ENCODE measurements at places on chromosomes 5 and 9. TPM values are rescaled to one million over a fixed set of nuclear protein-coding genes. Genes with fewer than 3 reads are reported as not detected.
A peak's percentile ranks its signal among the peaks of the same experiment; 100 is the strongest.

- DNase-seq: no peak
Observed at GRCh38 chr5:173783371-173783770, 104.8 kb upstream of the CPEB4 start.

- no peak for DNase-seq
Observed at GRCh38 chr5:42270771-42271170, 152.5 kb upstream of the GHR start.

DNA sequence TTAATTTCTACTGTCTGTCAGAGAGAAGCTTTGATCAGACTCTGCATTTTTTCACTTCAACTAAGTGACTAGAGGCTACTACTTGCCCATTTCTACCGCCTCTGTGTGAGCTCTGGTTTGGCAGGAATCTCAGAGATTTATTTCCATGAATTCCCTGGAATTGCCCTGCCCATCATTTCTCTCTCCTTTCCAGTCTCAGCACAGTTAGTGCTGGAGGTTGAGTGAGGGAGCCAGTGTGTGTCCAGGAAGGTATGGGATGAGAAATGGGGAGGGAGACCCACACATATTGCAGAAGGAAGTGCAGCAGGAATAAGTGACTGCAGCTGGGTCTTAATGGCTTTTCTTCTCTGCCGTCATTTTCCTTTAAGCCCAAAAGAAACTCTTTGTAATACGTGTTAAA is 443.1 kb upstream of the ZNF462 start:
- DNase-seq: no peak

GRCh38 chr9:135456436-135457104 is 23.0 kb upstream of the PPP1R26 start:
- no peak for DNase-seq

DNA sequence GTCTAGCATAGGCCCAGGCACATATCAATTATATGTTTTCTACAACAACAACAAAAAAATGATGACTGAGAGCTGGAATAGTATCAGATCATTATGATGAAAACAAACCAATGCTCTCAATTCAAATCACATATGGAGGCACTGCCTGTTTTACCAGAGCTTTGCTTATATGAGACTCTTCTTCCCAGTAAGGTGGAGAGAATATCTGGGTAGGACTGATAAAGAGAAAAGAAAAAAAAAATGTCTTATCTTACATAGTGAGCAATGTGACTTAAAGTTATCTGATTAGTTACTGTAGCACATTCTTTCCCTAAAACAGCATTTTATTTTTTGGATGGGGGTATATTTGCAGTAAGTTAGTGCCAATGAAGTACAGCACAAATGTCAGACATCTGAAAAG is 154.8 kb downstream of the RAB3C start:
- DNase-seq: no peak

GRCh38 chr9:4762108-4762885 is 21.3 kb upstream of the AK3 start:
- DNase-seq: peak; percentile 71

DNA sequence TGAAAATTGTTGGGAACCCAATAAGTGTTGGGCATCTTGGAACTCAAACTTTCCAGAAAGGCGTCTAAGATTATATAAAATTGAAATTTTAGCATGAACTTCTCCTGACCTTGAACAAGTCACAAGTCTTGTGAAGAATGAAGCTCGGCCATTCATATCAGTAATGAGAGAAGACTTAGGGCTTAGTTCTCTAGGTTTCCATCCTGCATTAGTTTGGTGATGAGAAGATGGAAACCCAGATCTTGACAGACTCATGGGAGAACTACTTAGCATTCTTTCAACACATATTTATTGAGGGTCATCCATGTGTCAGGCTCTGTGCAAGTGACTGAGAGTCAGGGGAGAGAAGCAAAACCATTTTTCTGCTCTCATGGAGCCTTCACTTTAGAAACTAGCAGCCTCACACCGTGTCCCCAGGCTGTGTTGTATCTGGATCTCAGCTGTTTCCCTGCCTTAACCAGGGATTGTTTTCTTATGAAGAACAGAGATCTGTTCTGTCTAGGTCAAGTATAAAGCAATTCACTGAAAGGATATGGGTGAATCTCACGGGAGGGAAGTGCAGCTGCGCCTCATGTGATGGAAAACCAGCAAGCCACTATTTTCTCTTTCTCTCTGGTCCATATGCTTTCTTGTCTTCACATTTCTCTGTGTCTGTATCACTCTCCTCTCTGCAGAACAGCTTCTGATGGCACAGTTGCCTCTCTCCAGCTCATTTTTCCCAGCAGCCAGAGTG is 3.4 kb downstream of the GARNL3 start:
- DNase-seq: no peak

DNA sequence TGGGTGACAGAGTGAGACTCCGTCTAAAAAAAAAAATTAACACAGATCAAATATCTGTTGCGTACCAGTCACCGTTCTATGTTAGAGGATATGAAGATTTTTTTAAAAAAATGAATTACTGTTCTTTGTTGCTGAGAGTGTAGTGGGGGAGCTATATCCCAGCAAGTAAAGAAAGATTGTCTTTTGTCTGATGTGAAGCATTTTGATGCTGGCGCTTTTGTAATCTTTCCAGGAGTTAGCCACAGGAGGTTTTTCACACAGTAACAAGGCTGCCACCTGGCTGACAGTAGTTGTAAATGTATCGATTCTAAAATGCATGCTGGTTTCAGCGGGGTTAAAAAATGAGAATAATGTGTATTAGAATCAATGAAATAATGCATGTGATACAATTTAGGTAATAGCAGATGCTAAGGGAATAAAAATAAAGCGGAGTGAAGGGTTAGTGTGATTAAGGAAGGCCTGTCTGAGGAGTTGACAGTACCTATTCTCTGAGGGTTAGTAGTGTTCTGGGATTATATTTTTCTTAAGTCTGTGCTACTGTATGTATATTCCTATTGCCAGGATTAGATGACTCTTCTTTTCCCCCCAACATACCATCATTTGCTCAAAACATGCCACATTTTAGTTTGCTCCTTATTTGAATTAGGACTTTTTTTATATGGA is 3.4 kb downstream of the LMNB1 start:
- DNase-seq: peak; percentile 50

- peak; percentile 70 for DNase-seq
Observed at GRCh38 chr9:129609486-129610212, 11.3 kb downstream of the C9orf50 start.

GRCh38 chr9:115615000-115615401 is 497.0 kb upstream of the TNC start:
- DNase-seq: no peak

GRCh38 chr5:11507156-11507910 is 396.9 kb downstream of the CTNND2 start:
- no peak for DNase-seq

DNA sequence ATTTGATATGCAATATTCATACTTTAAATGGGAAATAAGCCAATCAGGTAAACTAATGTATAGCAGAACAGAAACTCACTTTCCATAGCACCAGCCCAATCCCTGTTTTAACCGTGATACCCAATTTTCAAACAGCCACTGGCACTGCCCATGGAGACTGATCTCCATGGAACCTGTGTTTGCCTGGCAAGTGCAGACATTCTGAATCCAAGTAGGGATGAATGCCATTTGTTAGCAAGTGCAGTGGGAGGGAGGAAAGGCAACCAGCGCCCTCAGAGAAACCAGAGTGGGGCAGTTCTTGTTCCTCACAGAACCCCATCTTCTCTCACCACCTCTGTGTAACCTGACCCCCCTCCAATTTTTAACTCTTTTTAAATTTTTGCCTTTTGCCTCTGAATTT is 229.1 kb downstream of the CTNND2 start:
- no peak for DNase-seq

CTSV gene
- 23.3 TPM for total RNA-seq

CCDC192 gene
- 2.5 TPM for total RNA-seq

MEF2C gene
- 6.5 TPM for total RNA-seq

TOR4A gene
- total RNA-seq: 51.8 TPM

OR1J2 gene
- total RNA-seq: not detected

OR5C1 gene
- not detected for total RNA-seq

SPZ1 gene
- not detected for total RNA-seq

NSA2 gene
- total RNA-seq: 203 TPM

All from Calu3 (cell line).